CD4-positive, alpha-beta T cell treated with Interleukin-4 for 1 hour (primary cell): ENCODE measurements at places on chromosomes 12 and 14.

- no peak for DNase-seq
Measured at GRCh38 chr14:21074398-21075272, 4.5 kb downstream of the ARHGEF40 start.

DNA sequence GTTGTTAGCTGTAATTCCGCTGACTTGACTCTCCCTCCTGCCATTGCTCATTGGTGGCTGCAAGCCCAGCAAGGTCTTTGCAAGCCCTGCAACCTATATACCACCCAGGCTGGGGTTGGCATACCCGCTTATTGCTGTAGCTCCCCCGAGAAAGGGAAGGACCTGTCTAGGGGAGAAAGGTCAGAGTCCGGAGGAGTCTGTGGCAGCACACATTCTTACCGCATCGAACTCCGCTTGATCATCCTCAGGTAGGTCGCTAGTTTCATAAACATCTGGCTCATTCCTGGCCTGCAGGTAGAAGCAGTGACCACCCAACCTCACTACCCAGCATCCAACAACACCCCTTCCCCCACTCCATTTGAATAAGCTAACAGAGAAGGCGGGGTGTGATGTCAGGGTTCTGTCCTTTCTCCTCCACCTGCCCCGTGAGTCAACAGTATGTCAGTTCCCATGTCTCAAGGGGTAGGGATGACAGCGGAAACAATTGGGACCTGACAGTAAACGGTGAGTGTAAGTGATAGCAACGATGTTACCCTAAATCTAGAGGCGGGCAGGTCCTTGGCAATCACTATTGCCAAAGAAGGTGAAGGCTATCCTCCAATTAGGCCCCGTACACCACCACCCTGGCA, 1.1 kb downstream of the DCTN2 start:
- DNase-seq, result no peak

DNA sequence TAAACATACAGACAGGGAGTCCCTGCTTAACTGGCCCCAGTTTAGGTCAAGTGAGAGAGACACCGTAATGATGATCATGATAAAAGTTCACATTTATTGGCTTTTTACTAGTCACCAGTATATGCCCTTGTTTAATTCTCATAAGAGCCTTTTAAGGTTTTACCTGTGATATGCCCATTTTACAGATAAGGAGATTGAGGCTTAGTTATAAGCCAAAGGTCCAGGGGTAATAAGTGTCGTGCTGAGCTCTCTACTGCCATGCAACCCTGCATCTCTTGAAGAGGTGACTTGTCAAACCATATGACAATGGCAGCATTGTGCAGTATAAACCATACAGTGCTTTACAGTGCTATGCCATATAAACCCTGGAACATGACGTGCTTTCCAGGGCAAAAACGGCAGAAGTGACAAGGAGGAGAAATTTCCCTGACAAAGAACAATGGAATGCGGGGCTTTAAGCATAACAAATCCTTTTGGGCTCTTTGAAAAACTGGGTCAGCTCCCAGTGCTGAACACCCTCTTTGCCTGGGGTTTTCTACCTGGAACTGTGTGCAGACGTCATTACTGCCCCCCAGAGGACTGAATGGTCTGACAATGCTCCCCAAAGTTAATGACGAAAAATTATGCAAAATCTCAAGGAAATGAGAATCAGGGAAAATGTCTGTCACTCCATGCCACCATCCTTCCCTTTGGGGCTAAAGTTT, 59.7 kb upstream of the C14orf132 start:
- no peak for DNase-seq

DNA sequence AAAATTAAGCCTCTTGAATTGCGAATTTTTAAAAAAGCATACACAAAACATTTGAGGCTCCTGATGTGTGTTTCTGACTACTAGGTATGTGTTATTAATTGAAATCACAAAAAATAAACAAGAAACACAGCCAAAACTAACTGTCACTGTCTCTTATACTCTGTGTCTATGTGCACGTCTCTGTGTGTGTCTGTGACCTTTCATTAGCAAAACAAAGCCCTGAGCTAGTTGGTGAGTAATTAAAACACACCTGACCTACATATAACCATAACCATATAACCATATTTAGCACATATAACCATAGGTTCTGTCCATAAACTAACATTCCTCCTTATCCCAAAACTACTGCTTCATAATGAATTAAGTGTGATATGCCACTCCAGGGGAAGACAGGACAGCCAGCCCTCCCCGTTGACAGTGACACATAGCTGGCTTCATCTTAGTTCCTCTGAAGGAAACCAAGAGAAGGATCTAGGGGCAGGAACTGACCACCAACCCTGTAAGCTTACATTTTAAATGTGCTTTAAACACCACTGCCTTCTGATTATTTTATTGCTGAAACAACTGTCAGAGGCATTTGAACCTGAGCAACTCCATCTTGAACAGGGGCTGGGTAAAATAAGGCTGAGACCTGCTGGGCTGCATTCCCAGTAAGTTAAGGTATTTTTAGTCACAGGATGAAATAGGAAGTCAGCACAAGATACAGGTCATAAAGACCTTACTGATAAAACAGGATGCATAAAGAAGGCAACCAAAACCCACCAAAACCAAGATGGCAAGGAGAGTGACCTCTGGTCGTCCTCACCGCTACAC, 106.7 kb downstream of the PPP2R5E start:
- DNase-seq, result no peak

DNA sequence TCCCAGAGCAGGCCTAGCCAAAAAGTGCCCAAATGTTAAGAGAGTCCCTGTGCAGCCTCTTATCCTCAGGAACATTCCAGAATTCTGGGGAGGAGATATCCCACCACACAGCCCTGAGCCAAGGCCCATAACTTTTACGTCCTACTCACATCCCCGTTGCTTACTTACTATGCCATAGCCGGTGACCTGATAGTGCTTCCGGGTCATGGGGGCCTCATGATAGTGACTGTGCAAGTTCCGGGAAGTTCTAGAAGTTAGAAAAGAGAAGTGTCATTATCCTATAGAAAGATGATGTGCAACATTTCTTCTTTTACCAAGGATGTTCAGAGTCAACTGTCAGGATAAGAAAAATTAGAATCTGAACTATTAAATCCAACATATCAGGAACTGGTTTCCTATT, 15.6 kb upstream of the NGB start:
- no peak for DNase-seq

- no peak for DNase-seq
Measured at GRCh38 chr12:72234886-72235285, 37.3 kb upstream of the TRHDE start.

GRCh38 chr14:93861836-93862235, 65.3 kb upstream of the FAM181A start:
- DNase-seq, result no peak
